ENCODE measurements at places on chromosomes 3 and 15.

GRCh38 chr3:131840156-131840797 is 194.5 kb downstream of the CPNE4 start:
- no peak for DNase-seq

DNA sequence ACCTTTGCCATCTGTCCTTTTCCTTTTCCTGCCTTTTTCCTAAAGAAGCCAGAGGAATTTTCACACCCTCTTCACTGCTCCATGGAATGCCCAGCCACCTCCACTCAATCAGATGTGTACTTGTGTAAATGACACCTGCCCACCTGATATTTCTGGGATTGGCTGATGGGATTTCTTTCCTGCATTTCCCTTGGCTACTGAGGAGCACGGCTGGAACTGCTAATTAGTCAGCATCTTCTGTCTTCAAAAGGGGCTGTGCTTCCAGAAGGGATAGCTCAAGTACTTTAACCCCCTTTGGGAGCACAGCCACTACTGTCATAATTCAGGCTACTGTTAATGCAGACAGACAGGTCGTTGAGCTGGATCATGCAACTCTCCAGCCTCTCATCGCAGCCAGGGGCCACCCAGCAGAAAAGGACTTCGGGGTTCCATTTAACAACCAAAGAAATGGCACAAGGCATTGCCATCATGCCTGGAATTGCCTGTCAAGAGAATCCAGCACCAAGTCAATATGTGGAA is 38.6 kb downstream of the MGLL start:
- no peak for DNase-seq

DNA sequence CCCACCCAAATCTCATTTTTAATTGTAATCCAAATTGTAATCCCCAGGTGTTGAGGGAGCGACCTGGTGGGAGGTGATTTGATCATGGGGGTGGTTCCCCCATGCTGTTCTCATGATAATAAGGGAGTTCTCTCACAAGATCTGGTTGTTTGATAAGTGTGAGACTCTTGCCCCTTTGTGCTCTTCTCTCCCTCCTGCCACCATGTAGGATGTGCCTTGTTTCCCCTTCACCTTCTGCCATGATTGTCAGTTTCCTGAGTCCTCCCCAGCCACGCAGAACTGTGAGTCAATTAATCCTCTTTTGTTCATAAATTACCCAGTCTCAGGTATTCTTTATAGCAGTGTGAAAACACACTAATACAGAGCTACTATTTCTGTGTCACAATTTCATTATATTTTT is 88.7 kb downstream of the NCEH1 start:
- no peak for DNase-seq

DNA sequence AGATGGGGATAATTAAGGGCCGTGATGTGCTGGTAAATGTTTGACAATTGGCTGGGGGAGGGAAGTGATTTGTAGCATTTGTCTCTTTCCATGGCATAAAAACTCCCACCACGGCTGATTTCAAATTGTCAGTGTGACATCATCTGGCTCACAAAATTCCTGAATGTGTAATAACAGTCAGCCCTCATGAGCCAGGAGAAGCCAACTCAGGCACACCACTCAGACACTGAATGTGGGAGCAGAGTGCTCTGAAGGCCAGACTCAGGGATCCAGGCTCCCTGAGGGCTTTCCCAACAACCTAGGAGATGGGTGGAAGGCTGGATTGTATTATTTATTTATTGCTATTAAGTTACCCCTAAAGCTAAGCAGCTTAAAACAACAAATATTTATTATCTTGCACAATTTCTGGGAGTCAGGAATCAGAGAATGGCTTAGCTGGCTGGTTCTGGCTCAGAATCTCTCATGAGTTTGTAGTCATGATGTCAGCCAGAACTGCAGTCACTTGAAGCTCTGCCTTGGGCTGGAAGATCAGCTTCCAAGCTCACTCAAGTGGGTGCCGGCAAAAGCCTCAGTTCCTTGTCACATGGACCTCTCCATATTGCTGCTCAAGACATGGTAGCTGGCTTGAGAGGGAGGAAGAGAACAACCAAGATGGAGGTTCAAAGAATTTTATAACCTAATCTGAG is 6.5 kb upstream of the CPEB1 start:
- DNase-seq, result no peak

- no peak for DNase-seq
Observed at GRCh38 chr3:195768831-195769303, 42.9 kb downstream of the MUC4 start.

DNA sequence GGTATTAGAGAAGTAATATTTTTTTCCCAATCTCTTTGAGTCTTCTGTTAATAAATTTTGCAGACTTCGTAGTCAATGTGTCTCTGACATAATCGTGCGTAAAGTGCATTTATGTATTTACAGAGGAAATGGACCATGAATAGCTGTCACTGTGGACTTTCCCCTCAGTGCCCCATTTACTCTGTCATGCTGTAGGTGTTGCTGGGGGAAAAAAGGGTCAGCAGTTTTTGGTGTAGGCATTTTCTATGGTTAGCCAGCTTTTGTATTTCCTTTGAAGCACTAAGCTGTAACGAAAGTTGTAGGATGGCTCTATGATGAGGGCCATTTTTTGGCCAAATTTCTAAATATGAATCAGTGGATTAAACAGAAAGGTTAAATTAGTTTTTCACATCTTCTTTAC is 598.4 kb downstream of the FGF12 start:
- no peak for DNase-seq

All from activated T-helper 1 cell treated with anti-CD3 and anti-CD28 coated beads, Interleukin-2, amount 50 U/mL, for 16 hours (primary cell).